Activated CD8-positive, alpha-beta memory T cell treated with anti-CD3 and anti-CD28 coated beads for 4 hours (primary cell): ENCODE measurements at places on chromosomes 5 and 9.

GRCh38 chr9:13284011-13284410 lies 4.5 kb upstream of the MPDZ start:
- DNase-seq, result no peak

DNA sequence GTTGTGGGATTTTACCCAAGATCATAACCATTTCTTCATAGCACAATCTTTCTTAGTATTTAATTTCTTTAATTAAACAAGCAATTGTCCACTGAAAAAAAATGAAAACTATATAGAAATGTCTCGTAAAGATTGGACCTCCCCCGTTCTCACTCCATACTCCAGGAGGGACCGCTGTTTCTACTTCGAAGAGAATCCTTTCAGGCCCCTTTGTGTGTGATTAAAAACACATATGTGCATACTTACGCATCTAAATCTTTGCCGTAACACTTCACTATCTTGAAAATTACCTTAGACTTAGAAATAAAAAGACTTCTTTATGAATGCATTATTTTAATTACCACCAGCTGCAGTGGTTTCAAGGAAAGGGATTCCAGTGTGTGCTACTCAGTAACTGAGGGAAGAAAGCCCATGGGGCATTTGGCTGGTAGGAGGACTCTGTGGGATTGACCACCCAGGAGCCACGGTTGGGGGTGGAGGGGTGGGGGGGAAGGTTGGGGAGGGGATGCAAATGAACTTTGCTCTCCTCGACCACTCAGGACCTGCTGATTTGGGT lies 209.1 kb downstream of the FAM114A2 start:
- no peak for DNase-seq

DNA sequence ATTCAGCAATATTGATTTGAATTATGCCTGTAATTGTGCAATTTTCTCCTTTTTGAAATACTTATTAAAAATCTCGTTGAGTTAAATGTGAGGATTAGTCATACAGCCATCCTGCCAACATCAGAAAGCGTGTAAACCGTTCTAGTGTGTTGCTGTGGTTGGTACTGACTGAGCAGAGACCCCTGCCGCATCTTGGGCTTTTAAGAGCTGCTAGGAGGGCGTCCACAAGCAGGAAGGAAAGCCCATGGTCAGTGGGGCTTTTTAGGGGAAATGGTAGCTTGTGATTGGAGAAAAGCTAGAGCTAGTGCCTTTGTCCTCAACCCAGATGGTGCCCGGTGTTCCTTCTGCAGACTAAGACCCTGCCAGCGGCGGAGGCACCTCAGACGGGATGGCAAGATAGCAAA lies 1.3 kb downstream of the SDHA start:
- no peak for DNase-seq

DNA sequence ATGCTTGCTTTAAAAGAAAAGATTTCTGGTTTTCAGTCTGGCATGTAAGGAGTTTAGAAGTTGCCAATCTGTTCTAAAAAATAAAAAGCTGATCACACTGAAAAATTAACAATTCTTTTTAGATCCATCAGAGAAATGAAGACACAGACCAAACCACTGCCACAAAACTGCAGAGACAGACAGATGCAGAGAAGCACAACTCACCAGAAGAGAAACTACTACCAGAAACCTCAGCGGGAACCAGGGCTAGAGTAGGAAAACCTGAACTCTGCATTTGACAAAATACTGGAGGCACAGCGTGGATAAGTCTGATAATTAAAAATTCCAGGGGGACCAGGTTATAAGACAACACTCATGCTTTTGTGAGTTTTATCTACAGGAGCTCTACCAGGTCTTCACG lies 28.8 kb downstream of the FBXL17 start:
- no peak for DNase-seq
